ENCODE measurements at places on chromosomes 1 and 21.

- DNase-seq, result no peak
These were observed 864.0 kb downstream of the LRRIQ3 start for GRCh38 chr1:73333847-73334503.

GRCh38 chr1:17277511-17278159 is 28.7 kb downstream of the PADI3 start:
- no peak for DNase-seq

GRCh38 chr1:161722406-161722805 is 1.1 kb downstream of the FCRLB start:
- DNase-seq, result no peak

- DNase-seq, result no peak
These were observed 68.1 kb downstream of the MRPL37 start for GRCh38 chr1:54267815-54268761.

DNA sequence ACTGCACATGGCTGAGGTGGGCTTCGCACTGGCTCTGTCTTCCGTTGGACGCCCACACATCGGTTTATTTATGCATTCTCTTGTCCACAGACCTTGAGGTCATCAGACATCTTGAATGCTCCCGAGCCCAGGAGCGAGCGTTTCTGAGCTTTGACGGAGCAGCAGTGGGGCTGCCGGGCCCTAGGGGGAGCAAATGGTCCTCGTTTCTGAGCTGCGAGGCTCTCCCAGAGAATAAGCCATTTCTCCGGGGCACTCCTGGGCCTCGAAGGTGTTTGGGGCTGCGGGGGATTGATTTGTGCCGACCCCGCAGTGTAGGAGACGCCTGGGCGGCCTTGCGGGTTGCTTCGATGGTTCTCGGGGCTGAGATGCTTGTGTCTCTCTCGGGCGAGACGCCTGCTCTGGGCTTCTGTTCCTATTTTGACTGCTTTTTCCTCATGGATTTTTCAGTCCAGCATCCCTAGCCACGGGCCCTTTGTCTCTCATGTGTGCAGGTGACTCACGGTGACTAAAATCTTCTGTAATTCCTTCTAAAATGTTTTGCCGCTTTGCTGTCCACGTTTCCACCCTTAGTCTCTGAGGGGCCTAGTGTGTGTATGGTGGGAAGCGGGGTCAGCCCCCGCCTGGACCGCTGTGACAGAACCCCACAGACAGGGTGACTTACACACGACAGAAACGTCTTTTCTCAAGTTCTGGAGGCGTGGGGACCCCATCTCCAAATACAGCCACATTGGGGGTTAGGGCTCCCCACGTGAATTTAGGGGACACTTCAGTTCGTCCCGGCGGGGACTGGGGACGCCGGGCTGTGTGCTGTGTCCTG is 62.1 kb downstream of the FAAP20 start:
- DNase-seq, result no peak

GRCh38 chr1:234763367-234763766 is 153.4 kb upstream of the IRF2BP2 start:
- DNase-seq, result no peak

DNA sequence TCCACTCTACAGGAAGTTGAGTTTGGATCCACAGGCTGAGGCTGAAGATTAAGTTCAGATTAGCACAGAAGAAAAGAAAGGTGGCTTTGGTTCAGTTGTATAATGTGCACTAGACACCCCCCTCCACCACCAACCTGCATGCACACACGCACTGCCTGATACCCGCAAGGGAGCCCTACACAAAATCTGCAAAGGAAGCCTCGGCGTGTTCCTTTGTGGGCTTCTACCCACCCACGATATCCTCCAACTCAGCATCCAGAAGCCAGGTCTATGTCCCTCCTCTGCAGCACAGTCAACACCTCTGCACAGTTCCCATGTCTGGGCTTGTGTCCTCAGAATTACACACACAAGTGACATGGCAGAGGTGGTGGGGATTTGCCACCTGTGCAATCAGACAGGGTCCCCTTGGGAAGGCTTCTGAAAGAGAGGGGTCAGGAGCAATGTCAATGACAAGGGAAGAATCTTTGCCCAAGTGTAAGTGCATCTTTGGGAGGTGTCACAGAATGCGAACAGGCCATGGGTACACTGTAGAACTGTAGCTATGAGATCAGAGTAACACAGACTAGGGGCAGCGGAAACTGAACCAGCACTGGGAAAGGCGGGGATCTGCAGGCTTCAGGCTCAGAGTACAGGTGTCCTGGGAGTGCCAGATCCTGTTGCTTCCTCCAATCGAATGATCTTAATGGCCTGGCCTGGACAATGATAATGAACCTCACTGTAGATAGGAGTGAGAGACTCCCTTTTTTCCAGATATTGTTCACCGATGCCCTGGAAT is 148.6 kb upstream of the ETV3 start:
- DNase-seq, result no peak

DNA sequence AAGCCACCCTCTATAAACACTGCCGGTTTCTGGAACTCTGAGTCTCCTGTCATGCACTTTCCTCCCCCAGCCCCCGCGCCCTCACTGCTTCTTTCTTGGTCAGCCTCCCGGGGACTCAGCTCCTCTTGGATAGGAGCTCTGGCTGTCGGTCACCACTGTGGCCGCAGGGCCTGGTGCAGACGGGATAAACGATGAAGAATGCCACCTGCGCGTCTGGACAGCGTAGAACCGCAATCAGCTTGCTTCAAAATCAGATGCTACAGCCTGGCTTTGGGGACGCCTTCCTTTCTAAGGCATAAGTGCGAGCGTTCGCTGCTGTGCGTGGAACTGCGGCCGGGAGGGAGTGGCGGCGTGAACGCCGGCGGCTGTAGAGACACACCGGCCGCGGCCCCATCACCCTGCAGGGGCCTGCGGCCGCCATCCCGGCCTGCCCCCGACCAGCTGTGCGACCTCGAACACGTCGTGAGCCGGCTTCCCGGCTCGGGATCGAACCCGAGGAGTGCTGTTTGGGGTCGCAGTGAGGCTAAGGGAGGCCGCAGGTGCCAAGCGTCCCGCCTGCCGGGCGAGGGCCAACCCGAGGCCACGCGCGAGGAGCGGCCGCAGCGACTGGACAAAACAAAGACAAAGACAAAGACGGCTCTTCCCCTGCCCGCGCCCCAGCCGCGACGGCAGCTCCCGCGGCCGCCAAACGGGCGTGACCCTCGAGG is 688 bp downstream of the PTTG1IP start:
- no peak for DNase-seq

DNA sequence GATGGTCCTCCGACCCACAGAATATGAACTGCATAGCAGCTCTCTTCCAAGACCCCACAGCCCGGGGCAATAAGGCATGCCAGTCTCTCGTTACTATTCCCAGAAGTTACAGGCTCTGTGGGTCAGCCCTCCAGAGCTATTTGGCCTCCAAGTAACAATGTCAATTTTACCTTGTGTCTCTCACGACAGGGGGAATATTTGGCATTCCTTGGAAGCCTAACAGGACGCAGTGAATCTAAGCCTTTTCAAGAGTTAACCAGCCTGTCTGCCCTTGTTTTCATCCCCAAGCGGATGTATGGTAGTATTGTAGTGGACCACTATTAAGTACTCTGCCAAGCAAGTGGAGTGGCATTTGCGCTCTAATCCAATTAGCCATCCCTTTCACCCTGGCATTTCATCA is 24.4 kb upstream of the GNG4 start:
- no peak for DNase-seq

Data from ureter (tissue), 1 donor.